Iris pigment epithelial cell (primary cell): ENCODE measurements at places on chromosomes 4 and X.

GRCh38 chr4:102632241-102633065 lies 128.3 kb downstream of the MANBA start:
- DNase-seq, result no peak

- DNase-seq, result peak; percentile 14
Observed at GRCh38 chrX:38859602-38860001, 58.3 kb downstream of the MID1IP1 start.

DNA sequence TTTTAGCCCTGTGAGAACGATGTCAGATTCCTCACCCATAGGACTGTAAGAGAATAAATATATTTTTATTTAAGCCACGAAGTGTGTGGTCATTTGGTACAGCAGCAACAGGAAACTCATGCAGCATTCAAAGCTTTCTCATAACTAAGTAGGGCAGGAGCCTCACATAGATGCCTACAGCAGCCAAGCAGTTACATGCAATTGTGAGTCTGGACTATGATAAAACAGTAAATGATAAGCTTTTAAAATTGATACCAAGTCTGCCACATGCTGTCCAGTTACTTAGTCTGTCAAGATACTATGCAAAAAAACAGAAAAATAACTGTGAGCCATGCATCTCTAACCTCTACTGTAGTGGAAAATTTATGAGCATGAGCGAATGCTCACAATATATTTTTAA lies 359.6 kb downstream of the HS3ST1 start:
- DNase-seq, result no peak

GRCh38 chr4:158636619-158637018 lies 35.1 kb downstream of the C4orf46 start:
- DNase-seq, result no peak

GRCh38 chr4:125200556-125200955 lies 114.2 kb upstream of the FAT4 start:
- DNase-seq, result no peak

- DNase-seq, result no peak
Observed at GRCh38 chr4:98624144-98624543, 34.3 kb downstream of the TSPAN5 start.

GRCh38 chr4:5365071-5366008 lies 314.1 kb downstream of the STK32B start:
- peak; percentile 94 for DNase-seq

- DNase-seq, result peak; percentile 62
Observed at GRCh38 chr4:3399277-3400194, 42.2 kb upstream of the HGFAC start.

DNA sequence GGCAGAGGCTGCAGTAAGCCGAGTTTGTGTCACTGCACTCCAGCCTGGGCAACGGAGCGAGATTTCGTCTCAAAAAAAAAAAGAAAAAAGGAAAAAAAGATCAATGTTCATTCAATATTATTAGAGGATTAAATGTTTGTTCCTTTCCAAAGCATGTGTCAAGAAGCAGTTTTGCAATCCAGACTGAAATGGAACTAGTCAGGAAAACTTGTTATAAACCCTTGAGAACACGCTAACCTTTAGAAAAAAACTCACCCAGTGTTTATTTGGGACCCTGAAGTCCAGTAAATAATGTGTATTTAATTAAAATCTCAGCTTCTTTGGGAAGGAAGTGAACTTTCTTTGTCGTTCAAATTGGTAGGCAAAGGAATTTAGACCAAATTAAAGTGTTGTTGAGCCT lies 16.4 kb upstream of the PRSS12 start:
- DNase-seq, result no peak

- DNase-seq, result peak; percentile 58
Observed at GRCh38 chr4:41346306-41347061, 89.8 kb downstream of the UCHL1 start.

DNA sequence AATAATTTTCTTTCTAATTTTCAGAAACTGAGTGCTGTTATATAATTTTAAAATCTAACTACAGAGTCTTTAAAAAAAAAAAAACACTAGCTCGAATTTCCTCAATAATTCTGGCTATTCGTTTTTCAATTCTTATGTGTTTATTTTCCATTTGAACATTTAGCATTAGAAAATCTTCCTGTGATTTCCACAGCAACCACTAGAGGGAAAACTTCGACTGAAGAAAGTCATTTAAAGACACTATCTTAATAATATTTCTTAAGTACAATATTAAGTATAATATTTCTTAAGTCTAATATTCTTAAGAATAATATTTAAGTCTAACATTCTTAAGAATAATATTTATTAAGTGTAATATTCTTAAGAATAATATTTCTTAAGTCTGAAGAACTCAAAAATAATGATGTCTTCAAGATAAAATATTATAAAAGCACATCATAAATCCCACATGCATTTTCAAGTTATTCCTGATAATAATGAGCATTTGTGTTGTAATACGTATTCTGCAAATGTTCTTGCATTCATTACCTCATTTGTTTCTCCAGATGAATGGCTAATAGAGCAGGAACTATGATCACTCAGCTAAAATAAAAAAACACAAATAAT lies 118.4 kb upstream of the WDR17 start:
- DNase-seq, result peak; percentile 46
